ENCODE measurements at places on chromosomes 5 and 9. TPM values are rescaled to one million over a fixed set of nuclear protein-coding genes. Genes with fewer than 3 reads are reported as not detected.

LCN1 gene
- total RNA-seq = not detected

SPRY4 gene
- total RNA-seq = 55.6 TPM

SPINK9 gene
- not detected for total RNA-seq

ZNF367 gene
- total RNA-seq = 9.4 TPM

SMIM33 gene
- total RNA-seq = not detected

PCDHA1 gene
- not detected for total RNA-seq

NR5A1 gene
- not detected for total RNA-seq

FOXD4L6 gene
- total RNA-seq = not detected

SLC36A3 gene
- total RNA-seq = not detected

PCDHGA5 gene
- total RNA-seq = 0.53 TPM

SLC45A2 gene
- not detected for total RNA-seq

UHRF2 gene
- 39.6 TPM for total RNA-seq

HRCT1 gene
- 2.0 TPM for total RNA-seq

ANKS6 gene
- 22.5 TPM for total RNA-seq

C1QTNF3 gene
- not detected for total RNA-seq

CNTNAP3 gene
- total RNA-seq = 3.3 TPM

C9 gene
- total RNA-seq = not detected

SPATA6L gene
- 0.94 TPM for total RNA-seq

PIP5K1B gene
- total RNA-seq = not detected

SNCB gene
- 0.44 TPM for total RNA-seq

KIF2A gene
- total RNA-seq = 36.4 TPM

SLC36A1 gene
- total RNA-seq = 10.1 TPM

RCL1 gene
- total RNA-seq = 13.9 TPM

NOL8 gene
- 20.2 TPM for total RNA-seq

ELOVL7 gene
- total RNA-seq = 2.5 TPM

SLC12A2 gene
- 59.2 TPM for total RNA-seq

MARCOL gene
- total RNA-seq = not detected

PDCD1LG2 gene
- 27.8 TPM for total RNA-seq
